ENCODE measurements at places on chromosomes 1 and 21.

GRCh38 chr1:189851806-189852367 is 625.8 kb downstream of the BRINP3 start:
- no peak for DNase-seq

GRCh38 chr1:113391649-113392271 is 1.4 kb downstream of the MAGI3 start:
- DNase-seq, result no peak

GRCh38 chr1:210446479-210446878 is 117.8 kb downstream of the HHAT start:
- peak; percentile 80 for DNase-seq

DNA sequence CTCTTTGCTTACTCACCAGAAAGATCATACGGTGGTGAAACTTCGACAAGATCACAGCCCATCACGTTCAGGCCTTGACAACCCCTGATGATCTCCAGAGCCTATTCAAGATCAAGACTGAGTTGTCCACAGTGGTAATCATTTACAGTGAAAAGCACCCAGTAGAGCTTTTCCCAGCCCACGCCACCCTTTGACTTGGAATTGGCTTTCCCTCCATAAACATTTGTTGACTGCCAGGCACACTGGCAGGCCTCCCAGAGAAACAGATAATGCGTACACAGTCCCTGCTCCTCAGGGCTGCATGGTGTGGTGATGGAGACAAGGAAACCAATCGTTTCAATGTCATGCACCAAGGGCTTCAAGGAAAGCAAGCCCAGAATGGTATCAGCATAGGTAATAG is 10.1 kb downstream of the AGMAT start:
- no peak for DNase-seq

DNA sequence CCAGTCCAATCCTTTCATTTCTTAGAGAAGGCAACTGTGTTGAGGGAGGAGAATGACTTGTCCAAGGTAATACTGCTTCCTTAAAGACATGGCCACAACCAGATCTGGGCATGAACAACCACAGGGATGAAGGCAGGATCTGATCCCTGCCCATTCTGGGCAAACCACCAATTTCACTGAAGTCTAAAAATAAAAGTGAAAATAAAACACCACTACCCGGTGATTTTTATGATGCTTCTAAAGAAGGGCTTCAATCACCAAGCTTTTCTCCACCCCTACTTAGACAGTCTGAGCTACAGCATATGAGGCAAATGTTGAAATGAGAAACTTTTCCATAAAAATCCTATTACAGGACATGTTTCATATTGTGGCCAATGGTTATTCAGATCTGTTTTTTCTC is 133.0 kb downstream of the PTPN14 start:
- DNase-seq, result no peak

DNA sequence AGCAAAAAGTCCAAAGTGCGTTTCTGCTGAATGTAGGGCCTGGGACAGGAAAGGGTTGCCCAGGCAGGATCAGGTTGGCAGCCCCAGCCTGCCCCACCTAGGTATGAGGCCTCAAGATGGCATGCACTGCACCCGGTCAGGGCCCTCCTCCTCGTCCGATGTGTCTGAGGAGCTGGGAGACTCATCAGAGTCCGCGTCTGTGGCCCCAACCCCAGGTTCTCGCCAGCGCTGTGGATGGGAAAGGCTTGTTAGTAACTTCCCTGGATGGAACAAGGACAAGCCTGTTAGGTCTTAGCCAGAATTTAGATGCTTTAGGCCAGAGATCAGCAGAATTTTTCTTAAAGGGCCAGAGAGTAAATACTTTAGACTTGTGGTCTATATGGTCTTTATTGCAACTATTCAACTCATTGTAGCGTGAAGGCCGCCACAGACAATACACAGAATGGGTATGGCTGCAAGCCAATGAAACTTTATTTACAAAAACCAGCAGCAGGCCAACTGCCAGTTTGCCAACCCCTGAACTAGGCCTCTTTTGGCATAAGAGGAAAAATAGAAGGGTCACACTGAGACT is 12.4 kb downstream of the PEA15 start:
- no peak for DNase-seq

All from activated naive CD8-positive, alpha-beta T cell treated with anti-CD3 and anti-CD28 coated beads, Interleukin-2, amount 50 U/mL, for 24 hours (primary cell).